ENCODE measurements at places on chromosomes 16 and 17.

DNA sequence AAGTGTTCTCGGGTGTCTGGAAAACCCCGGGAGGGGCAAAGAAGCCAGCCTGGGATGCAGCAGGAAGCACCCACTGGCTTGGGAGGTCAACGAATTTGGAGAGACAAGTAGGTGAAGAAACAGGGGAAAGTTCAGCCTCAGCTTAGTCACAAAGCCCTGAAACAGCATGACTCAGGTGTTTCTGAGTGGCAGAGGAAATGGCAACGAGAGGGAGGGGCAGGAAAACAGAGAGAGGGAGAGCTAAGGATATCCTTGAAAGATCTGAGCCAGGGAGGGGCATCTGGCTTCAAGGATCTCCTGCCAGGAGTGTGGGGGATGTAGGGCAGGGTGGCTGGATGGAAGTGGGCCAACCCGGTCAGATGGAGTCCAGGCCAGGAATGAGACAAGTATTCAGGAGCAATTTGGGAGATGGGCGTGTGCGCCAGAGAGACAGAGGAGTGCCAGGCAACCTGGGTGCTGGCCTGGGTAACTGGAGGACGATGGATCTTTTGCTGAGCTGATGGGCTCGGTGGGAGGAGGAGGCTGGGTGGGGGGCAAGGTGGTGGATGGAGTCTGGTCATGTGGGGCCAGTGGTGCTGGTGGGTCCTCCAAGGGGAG is 27.2 kb downstream of the ABCC3 start:
- no peak for DNase-seq

DNA sequence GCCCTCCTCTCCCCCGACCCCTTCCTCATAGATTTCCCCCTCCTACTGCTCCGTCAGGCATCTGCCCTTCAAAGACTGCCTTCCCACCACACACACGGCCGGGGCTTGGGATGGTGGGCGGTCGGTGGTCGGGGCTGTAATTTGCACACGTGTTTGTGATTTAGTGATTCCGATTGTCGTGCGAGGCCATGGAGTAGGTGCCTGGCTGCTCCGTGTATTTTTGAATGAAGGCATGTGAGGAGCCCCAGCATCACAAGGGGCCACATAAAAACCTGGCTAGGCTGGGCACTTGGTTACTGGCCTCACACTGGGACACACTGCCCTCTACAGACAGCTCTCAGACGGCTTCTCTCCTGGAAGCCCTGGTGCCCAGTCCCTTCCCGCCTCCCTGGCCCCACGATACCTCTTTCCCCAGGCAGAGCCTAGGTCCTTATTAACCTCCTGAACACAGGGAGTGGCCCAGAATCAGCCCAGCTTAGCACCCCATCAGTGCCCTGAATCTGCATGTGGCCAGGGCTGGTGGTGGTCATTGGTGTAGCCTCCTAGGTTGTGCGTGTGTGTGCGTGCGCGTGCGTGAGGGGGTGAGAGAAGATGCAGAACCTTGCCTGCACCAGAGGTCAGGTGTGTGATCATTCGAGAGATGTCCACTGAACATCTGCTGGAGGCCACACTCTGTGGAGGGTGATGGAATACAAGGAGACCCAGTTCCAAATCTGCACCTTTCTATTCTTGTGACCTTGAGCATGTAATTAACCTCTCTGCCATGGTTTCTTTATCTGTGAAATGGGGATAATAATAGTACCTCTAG is 1.3 kb upstream of the SOCS1 start:
- peak; percentile 73 for DNase-seq

DNA sequence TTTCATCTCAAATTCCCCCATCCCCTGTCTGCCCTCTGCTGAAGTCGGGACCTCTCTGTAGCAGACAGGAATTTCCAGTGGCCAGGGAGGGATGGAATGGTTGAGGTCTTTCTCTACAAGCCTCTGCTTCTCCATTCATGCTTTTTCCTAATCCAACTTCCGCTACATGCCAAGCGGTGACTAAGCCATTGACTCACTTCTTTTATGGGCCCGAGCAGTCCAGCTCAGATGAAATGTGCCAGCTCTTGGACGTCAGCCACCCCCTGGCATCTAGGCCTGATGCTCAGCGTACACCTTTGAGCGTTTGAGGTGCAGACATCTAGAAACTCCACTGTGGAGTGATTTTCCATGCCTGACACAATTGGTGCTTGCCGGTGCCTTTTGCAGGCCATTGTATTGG is 40.7 kb upstream of the GPR139 start:
- DNase-seq, result no peak

GRCh38 chr16:4399001-4399730 is 17.2 kb downstream of the CORO7 start:
- DNase-seq, result no peak

DNA sequence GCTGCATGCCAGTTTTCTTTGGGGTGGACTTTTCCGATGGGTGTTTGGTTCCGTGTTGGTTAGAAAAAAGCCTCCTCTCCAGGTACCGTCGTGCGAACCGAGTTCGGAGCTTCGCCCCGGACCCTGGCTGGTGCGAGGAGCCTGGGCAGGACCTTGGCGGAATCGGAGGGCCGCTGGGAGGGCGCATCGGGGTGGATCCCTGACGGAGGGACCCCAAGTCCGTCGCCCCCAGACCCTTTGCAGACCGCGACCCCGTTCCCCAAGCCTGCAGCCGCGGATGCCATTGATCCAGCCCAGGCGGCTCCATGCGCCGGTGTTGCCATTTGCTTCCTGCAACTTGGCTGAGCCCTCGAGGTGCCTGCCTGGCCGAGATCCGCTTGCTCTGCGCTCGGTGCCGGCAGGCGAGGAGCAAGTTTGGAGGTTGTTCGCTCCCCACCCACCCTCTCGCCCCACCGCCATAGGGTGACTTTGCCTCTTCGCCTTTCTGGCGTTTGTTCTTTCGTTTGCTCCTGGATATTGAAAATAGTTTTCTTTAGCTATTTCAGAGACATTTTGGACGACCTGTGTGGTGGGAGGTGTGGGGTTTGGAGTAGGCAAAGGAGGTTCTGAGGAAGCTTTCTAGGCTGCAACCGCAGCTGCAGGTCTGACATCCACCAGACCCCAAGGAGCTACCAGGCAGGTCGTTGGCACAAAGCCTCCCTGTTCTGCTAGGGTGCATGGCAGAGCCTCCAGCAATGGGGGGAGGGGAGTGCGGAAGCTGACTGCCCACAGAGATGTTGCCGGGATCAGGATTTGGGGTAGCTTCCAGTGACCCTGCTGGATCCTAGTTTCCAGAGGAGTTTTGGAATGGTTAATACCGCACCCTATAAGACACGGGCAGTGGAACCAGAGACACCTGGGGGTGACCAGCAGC is 58.2 kb downstream of the RAP1GAP2 start:
- peak; percentile 14 for DNase-seq

DNA sequence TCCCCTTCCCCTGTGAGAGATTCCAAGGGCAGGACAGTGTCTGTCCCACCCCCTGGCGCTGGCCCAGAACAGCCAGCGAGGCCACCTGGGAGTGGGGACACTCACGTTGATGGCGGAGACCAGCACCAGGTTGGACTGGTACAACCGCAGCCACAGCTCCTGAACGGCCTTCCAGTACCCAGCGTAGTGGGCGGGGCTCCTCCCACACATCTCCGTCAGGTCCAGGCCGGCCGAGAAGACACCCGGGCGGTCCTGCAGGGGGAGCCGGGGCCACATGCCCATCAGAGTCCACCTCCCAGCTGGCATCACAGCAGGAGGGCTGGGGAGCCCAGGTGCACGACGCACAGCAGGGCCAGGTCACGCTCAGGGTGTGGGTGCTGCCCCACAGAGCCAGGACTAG is 7.1 kb downstream of the ECI1 start:
- DNase-seq, result no peak

DNA sequence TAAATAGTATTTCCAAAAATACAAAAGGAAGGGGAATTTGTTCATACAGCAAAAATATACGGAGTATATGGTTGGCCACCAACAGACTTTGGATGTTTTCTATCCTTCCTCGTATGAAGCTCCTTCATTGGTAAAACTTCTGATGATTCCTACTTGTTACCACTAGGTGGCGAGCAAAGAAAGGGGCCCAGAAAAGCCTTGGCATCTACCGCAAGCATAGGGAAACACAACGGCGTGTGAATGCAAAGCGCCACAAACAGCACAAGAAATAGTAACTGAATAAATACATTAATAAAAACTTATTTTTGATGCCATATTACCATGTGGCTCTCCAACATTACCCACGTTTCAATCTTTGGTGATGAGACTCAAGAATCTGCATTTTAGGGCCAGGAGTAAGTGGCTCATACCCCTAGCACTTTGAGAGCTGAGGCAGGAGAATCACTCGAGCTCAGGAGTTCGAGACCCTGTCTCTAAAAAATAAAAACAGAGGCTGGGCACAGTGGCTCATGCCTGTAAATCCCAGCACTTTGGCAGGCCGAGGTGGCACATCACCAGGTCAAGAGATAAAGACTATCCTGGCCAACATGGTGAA is 34.5 kb downstream of the YWHAE start:
- peak; percentile 52 for DNase-seq

GRCh38 chr17:81125573-81126081 is 39.7 kb upstream of the PVALEF start:
- no peak for DNase-seq

DNA sequence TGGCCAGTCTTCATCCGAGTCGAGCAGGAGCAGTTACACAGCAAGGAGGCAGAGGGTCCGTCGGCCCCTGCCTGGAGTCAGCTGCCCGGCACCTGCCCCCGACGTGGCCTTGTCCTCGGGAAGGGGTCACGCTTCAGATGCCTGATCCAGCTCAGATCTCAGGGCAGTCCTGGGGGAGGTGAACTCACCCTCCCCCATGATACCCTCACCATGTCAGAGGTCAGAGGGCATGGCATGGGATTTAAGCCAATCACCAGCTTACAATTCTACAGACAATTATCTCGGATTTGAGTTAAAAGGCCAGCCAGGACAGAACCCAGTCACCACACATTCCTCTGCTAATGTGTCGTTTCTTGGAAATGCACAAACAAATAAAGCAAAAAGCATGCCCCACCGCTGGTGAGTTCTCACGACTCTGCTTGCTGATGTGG is 211.3 kb downstream of the FOXL1 start:
- no peak for DNase-seq

DNA sequence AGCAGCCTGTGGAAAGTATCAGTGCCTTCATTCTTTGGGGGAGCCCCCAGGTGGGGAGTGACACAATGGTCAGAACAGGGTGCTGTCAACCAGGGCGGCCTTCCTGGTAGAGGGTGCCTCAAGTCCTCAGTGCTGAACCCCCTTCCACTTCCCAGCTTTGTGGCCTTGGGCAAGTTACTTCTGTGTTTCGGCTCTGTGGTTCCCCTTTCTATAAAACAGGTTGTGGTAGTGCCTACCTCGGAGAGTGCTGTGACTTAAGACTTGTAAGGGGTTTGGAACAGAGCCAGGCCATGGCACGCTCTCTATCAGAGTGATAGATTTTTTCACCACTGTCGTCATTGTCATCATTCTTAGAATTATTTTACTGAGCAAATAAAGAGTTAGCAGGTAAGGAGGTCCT is 141.1 kb downstream of the CCDC182 start:
- DNase-seq, result peak; percentile 75

DNA sequence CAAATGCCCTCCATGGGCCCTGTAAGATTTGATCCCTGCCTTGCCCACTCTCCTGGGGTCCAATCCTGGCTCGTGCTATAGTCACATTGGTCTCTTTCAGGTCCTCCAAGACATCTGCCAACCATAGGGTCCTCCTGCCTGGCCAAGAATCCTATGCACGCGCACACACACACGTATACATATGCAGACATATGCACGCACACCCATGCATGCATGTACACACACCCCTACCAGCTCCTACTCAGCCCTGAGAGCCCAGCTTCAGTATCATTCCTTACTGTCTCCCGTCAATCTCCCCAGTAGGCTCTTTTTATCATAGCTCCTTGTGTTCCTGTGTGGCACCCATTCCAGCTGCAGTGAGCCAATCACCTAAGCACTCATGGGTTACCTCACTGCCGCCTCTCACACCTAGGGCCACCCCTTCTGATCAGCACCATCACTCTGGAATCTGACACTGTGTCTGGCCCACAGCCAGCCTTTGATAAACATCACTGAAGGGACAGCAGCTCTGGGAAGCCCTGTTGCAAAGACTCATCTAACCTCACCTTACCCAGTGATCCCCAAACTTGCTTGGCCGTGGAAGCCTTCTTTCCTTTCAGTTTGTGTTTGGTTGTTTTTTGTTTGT is 7.9 kb upstream of the DNAH17 start:
- DNase-seq, result no peak

- DNase-seq, result no peak
Observed at GRCh38 chr16:64132759-64133361, 989.0 kb downstream of the CDH11 start.

DNA sequence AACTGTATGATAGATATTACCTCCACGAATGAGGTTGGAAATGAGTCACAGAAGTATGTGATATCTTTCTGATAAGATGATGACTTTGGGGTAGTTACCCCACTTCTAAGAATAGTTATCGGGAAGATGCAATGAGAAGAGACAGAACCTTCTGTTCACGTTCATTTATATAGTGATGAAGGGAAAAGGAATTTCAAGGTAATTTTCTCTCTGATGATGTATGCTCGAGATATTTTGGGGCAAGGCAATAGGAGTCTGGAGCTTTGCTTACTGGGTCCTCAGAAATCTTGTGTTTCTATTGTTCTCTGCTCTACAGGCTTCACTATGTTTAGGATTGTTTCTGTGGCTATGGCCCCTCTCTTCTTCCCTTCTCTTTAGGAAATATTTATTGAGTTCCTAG is 1389.6 kb downstream of the CDH8 start:
- DNase-seq, result no peak

DNA sequence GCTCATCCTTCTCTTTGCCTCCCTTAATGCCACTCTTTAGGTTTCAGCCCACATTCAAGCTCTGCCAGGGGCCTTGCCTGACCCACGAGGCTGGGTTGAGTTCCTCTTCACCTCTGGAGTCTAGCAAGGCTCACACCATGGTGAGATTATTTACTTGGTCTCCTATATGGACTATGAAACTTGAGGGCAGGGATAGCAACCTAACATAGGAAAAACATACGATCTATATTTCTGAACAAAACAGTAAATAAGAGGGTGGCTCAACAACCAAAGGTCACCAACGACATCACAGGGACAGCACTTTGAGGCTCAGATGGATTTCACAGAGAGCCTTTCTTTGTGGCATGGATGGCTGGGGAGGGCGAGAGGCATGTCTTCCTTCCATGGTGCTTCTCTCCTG is 197.0 kb downstream of the MAF start:
- no peak for DNase-seq

- no peak for DNase-seq
Observed at GRCh38 chr17:77115510-77115909, 25.3 kb upstream of the SEC14L1 start.

DNA sequence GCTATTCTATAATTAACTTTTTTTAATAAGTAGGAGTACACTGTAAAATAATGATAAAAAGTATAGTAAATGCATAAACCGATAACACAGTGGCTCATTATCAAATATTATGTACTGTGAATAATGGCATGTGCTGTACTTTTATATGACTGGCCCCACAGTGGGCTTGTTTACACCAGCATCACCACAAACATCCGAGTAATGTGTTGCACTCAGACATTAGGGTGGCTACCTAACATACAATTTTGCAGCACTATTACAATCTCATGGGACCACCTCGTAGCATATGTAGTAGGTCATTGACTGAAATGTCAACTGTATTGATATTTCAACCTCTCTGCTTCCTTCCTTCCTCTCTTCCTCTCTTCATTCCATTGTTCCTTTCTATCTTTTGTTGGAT is 51.7 kb downstream of the TBX4 start:
- no peak for DNase-seq

- DNase-seq, result no peak
Observed at GRCh38 chr17:6596941-6597340, 40.6 kb upstream of the PITPNM3 start.

- no peak for DNase-seq
Observed at GRCh38 chr16:87860553-87861299, 8.6 kb downstream of the SLC7A5 start.

All from CD4-positive, alpha-beta T cell (primary cell).